ENCODE measurements at places on chromosomes 11 and 22.
A peak's percentile ranks its signal among the peaks of the same experiment; 100 is the strongest.

DNA sequence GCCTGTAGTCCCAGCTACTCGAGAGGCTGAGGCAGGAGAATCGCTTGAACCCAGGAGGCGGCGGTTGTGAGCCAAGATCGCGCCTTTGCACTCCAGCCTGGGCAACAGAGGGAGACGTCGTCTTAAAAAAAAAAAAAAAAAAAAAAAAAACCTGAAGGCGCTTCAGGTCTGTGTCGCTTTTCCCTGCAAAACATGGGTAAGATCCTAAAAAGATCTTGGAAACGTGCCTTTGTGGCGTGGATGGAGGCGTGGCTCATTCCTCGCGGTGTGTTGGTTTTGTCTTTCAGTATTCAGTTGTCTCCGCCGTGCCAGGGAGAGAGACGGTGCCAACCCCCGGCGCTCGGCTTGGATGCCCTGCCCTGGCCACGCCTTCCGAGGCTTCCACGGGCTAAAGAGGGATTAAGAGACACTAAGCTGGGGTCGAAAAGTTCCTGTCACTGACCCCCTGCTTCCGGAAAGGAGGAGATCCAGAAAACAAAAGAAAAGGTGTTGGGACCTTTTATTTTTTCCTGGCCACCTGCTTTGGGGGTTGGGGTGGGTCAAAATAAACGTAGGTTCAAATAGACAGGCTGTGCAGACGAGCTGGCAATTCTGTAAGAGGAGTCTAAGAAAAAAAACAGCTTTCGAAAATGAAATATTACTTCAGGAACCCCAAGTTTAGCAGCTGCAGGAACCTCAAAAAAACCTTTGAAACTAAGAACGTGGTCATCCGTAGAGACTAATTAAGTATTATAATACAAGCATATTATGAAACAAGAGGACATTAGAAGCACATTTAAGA lies 1.1 kb upstream of the SLC35F2 start:
- peak; percentile 53 for DNase-seq

DNA sequence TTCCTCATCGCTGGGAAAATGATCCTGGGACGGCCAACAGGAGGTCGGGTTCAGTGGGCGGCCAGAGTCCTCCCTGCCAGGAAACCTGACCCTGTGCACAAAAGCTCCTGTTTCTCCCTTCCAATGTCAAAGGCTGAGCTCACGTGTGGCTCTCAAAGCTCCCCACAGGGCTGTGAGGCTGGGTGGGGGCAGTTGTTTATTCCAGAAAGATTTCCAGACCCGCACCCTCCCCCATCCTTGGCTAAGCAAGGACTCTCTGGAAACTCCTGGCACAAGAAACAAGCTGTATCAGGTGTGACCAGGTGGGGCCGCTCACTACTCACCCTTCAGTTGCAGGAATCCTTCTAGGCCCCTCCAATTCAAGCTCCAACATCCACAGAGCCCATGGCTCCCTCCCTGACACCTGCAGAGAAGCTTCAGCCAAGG lies 131.9 kb downstream of the SHANK2 start:
- DNase-seq, result peak; percentile 29

DNA sequence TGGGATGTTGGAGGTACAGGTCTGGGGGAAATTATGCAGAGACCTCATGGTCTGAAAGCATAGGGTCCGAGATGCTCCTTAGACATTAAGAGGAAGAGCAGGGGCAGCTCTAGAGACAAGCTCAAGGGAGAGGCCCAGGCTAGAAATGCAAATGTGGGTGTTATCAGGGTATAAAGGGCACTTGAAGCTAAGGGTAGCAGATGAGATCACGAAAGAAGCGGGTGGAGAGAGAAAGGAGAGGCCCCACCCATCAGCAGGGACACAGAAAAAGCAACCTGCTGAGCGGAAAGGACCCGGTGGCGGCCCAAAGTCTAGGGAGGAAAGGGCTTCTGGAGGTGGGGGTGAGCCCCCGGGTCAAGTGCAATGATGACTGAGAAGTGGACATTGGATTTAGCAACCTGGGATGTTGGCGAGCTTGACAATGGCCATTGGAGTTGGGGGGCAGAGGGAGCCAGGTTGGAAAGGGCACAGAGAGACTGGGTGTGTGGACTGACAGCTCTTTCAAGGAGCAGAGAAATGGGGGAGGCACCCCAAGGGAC lies 8.9 kb downstream of the TMPRSS6 start:
- no peak for DNase-seq

DNA sequence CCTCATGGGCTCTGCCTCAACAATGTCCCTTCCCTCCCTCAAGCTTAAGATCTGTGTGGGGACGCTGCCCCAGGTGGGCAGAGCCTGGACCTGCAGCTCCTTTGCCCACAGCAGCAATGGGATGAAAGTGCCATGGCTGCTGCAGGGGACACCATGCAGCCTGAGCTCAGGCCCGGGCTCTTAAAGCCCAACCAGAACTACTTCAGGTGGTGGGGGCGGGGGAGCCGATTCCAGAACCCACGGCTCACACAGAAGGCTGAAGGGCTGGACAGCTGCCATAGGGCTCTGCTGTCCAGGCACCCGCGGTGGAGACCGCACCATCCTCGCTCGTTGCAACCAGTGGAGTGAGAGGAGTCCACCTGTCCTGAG lies 12.5 kb downstream of the CHID1 start:
- no peak for DNase-seq

DNA sequence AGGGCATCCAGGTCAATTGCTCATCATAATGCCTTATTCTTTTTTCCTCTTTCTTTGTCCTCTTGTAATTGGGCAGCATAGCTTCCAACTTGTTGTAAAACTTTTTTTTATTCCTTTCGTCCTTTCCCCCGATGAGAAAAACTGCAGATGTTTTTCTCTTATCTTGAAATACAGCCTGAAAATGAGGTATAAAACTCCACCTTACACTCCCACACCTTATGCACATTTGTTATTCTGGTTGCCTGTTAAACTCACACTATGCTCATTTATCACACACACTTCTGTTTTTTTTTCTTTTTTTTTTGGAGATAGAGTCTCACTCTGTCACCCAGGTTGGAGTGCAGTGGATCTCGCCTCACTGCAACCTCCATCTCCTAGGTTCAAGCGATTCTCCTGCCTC lies 1.9 kb upstream of the OR51A2 start:
- DNase-seq, result no peak
